Esophagus muscularis mucosa (tissue), 4 donors: ENCODE measurements at places on chromosomes 1 and 21.

GRCh38 chr1:231079163-231079562 lies 39.1 kb upstream of the FAM89A start:
- no peak overlapping the region for H3K4me3 ChIP-seq
- no peaks in the 10 kb centered on the region for H3K4me1 ChIP-seq
- no peaks in the 10 kb centered on the region for H3K27me3 ChIP-seq

DNA sequence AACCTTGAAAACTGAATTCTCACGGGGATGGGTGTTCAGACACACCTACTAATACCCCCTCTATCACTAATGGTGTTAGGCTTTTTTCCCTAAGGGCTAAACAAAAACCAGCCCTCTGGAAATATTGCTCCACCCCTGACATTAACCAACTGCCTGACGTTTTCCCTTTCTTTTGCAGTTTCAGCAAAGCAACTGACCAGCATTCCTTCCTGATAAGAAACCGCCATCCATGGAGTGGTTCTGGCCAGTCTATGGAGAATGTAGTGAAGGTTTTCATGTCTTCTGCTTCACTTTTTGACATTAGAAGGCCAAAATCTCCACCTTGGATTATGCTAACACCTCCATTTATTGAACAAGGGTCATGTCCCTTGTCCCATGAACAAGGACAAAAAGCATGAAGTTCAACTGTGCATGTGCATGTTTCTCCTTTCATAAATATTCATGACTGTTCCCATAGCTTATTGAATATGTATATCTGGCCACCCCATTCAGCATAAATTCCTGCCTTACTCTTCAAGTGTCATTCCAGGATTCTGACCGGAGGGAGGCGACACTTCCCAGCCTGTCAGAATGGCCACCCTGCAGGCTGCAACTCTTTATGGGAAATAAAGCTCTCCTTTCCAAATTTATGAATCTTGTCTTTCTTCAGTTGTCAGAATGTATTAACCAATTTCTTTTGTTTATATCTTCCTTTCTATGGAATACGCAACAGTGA lies 314.3 kb downstream of the HHIPL2 start:
- no peak overlapping the region for H3K4me3 ChIP-seq
- DNase-seq: peak; percentile 34
- no peak overlapping the region for H3K27ac ChIP-seq
- no peaks in the 10 kb centered on the region for H3K4me1 ChIP-seq

GRCh38 chr1:48841966-48842365 lies 65.3 kb upstream of the BEND5 start:
- no peaks in the 10 kb centered on the region for H3K36me3 ChIP-seq
- DNase-seq: no peak
- H3K4me3 ChIP-seq: no peak overlapping the region
- no peak overlapping the region for H3K27ac ChIP-seq
- no peaks in the 10 kb centered on the region for H3K27me3 ChIP-seq

DNA sequence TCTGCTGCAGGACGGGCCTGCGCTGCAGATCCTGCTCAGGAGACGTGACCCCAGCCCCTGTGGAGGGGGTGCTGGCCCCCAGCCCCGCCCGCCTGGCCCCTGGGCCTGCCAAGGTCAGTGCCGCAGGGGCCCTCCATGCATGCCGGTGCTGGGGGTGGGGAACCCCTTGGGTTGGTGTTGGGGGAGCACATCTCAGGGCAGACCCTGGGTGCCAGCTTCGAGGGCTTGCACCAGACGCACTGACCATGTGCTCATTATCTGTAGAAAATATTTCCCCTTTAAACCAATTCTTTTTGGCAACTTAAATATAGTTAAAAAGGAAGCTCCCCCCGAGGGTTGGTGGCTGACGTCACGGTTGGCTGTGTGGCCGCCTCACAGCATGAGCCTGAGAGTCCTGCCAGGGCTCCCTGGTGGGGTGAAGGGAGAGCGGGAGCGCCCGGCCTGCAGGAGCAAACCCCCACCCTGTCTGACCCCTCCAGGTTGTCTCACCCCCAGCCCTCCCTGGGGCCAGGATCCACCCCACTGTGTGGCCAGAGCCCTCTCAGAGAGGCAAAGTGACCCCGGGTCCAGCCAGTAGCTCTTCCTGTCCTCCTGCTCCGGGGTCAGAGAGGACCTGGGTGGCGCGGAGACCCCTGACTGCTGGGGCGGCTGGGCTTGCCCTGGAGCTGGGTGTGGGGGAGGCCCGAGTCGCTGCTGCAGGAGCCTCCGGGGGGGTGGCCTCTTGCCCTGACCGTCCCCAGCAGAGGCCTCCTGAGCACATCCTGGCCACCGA lies 5.3 kb upstream of the PFKL start:
- peaks cover 34% of the 10 kb centered on the region for H3K4me1 ChIP-seq
- no peaks in the 10 kb centered on the region for H3K36me3 ChIP-seq
- H3K27me3 ChIP-seq: peaks cover 54% of the 10 kb centered on the region
- H3K27ac ChIP-seq: no peak overlapping the region

DNA sequence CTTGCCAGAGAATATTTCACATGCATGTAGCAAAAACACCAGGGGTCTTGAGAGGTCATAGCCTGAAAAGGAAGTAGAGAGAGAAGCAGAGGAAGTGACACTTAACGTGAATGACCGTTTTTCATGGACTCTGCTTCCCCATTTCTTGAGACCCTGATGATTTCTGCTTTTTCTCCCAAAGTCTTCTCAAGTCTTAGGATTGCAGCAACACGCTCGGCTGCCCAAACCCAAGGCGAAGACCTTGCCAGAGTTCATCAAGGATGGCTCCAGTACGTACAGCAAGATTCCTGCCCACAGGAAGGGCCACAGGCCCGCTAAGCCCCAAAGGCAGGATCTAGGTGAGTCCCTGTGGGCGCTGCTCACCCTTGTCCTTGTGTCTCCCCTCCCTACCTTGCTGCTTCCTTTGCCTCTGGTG lies 12.8 kb downstream of the THEMIS2 start:
- H3K4me1 ChIP-seq: no peaks in the 10 kb centered on the region
- peaks cover 40% of the 10 kb centered on the region for H3K36me3 ChIP-seq
- no peaks in the 10 kb centered on the region for H3K27me3 ChIP-seq
- no peak overlapping the region for H3K4me3 ChIP-seq
- H3K27ac ChIP-seq: peak overlapping the region; percentile 20

GRCh38 chr21:14259747-14260146 lies 43.8 kb downstream of the RBM11 start:
- no peaks in the 10 kb centered on the region for H3K36me3 ChIP-seq
- no peak overlapping the region for H3K27ac ChIP-seq
- H3K4me3 ChIP-seq: no peak overlapping the region
- no peaks in the 10 kb centered on the region for H3K4me1 ChIP-seq
- no peak for DNase-seq
- H3K27me3 ChIP-seq: no peaks in the 10 kb centered on the region

DNA sequence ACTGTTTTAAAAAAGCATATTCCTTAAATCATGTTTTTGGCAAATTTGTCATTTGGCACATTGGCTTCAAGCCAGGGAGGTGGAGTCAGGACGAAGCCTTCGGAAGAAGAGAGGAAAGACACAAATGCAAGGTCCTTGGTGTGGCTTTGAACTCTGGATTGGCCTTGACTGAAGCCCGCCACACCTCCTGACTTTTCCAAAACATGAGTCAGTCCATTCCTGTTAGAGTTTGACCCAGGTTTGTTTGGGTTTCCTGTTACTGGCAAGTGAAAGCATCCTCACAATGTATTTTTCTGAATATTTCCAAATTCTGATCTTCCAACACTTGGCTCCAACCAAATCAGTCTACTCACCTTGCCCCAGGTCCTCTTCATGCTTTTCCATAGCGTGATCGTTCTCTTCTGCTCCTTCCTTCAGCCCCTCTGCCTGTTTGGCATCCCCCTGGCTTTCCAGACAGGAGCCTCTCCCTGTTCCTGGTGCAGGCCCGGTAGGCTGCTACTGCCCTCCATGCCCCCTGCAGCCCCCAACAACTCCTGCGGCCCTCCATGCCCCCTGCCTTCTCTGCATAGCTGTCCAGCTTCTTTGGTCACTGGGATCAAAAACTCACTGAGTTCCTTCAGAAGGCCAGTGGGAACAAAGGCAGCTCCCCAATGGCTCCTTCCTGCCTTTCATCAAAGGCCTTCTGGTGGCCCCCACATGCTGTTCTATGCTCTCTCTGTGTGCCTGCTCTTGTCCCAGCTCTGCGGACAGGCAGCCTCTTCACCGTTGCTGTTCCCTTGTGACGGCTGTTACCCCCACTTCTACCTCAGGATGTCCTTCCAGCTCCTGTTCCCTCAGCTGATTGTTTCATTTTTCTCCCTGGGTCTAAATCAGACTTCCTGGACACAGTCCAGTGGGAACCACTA lies 30.4 kb upstream of the SLC30A1 start:
- H3K4me3 ChIP-seq: no peak overlapping the region
- H3K36me3 ChIP-seq: no peaks in the 10 kb centered on the region
- DNase-seq: no peak
- no peaks in the 10 kb centered on the region for H3K27me3 ChIP-seq

DNA sequence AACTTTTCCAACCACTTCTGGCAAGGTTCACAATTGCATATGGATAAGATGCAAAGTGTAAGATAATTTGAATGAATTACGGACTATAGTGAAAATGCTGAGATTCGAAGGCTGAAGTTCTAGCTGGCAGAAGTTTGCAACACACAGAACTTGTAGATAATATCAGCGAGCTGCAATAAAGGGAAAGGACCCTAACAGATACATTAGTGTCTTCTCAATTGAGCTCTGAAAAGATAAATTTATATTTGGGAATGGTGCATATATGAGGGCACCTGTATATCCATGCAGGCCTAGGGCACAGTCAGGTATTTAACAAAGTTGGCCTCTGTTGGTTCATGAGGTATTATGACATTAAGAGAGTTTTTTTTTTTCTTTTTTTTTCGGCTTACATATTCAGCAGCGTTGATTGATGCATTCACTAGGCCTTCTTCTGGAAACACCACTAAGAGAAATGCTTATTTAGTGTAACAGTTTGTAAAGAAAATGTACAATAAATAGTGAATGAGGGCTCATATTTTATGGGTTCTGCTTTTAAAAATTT lies 2.2 kb downstream of the NFIA start:
- DNase-seq: no peak
- H3K36me3 ChIP-seq: peaks cover 7% of the 10 kb centered on the region
- peak overlapping the region; percentile 97 for H3K27ac ChIP-seq
- peak overlapping the region; percentile 79 for H3K4me3 ChIP-seq
- peaks cover 66% of the 10 kb centered on the region for H3K4me1 ChIP-seq

- no peaks in the 10 kb centered on the region for H3K27me3 ChIP-seq
- H3K4me3 ChIP-seq: peak overlapping the region; percentile 11
- H3K4me1 ChIP-seq: peaks cover 100% of the 10 kb centered on the region
Measured at GRCh38 chr1:201916649-201917249, 28.1 kb downstream of the SHISA4 start.

- no peak overlapping the region for H3K4me3 ChIP-seq
- DNase-seq: no peak
- no peak overlapping the region for H3K27ac ChIP-seq
- no peaks in the 10 kb centered on the region for H3K36me3 ChIP-seq
- H3K4me1 ChIP-seq: no peaks in the 10 kb centered on the region
Measured at GRCh38 chr1:18723701-18724411, 93.2 kb downstream of the PAX7 start.

DNA sequence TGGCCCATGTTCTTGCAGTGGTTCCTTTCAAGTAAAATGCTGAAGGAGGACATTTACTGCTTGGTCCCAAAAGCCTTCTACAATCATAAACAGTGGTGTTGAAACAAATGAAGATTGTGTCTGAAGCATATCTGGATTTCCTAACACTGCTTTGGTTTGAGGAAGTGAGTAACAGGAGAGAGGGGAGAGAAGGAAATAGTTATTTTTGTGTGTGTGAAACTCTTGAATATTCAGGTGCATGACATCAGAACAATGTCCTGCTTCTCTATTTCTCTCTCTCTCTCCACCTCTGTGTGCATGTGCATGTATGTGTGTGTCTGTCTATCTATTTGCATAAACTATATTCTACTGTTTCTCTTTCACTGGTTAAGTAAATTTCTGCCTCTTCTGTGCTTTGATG lies 61.4 kb upstream of the TNFSF18 start:
- H3K4me3 ChIP-seq: no peak overlapping the region
- no peaks in the 10 kb centered on the region for H3K4me1 ChIP-seq
- no peak for DNase-seq
- no peak overlapping the region for H3K27ac ChIP-seq
- no peaks in the 10 kb centered on the region for H3K36me3 ChIP-seq

DNA sequence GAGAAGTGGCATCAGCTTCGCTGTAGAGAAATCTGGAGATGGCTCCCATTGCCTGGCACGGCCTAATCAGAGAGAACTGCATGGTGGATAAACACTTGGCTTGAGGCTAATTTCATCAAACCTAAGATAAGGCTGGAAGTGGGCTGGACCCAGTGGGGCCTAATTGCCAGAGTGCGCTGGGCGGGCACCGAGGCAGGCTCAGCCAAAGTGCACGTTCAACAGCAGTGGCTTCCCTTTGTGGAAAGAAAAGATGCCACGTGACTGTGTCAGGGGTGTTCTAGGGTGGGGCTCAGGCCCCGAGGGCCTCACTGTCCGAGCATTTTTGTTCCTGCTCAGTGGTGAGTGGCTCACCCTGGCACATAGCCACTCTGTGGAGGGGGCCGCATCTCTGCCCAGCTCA lies 5.8 kb downstream of the PLCH2 start:
- DNase-seq: no peak
- H3K4me1 ChIP-seq: no peaks in the 10 kb centered on the region
- no peaks in the 10 kb centered on the region for H3K36me3 ChIP-seq

DNA sequence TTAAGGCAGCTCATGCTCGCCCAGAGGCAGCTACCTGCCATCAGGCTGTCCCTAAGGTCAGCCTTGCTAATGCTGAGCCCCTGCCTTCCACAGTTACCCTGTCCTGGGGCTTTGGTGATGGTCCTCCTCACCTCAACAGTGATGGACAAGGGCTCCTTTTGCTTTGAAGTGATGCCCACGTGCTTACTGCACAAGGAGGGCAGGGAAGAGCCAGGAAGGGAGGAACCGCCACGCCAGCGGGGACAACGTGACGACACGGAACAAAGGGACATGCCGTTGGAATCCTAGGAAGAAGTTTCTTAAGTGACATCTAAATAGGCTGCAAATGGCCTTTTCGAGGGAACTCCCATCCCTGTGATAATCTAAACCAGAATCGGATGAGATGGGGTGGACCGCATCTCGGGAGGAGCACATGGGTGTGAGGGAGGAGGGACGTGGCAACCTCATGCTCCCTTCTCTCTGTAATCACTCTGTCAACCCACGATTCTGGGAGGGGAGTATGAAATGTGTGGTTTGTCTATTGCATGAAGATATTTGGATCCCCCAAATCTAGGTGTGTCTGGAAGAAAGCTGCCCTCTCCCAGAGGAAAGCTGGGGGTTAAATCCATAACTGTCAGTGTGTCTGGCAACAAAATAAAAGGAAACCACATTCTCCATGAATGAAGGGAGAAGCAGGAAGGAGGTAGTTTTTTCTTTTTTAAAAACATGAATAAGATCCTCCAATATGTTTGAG lies 110.9 kb upstream of the IRF2BP2 start:
- no peak for DNase-seq
- H3K27me3 ChIP-seq: no peaks in the 10 kb centered on the region
- H3K4me1 ChIP-seq: peaks cover 96% of the 10 kb centered on the region
- no peaks in the 10 kb centered on the region for H3K36me3 ChIP-seq
- H3K4me3 ChIP-seq: no peak overlapping the region
- H3K27ac ChIP-seq: peak overlapping the region; percentile 91
